CD4-positive, alpha-beta T cell treated with Interleukin-4 for 1 hour (primary cell): ENCODE measurements at places on chromosomes 7 and 10.
A peak's percentile ranks its signal among the peaks of the same experiment; 100 is the strongest.

DNA sequence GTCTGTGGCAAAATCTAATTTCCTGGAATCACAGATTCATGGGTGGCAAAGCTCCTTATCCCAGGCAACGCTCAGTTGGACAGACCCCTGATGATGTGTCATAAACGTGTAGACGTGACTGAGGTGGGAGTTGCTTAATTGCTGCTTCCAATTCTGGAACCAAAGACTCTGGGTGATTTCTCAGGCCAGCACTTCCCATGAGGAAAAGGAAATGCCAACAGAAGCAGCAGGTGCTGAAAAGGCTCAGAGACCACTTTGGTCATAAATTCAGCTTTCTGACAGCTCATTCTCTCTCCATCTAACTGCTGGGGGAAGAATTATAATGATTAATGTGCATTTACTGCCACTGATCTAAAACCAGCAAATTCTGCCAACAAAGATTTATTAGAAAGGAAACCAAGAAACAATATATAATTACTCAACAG is 88.7 kb downstream of the OSBPL3 start:
- no peak for DNase-seq

GRCh38 chr7:52959336-52959735 is 76.1 kb upstream of the POM121L12 start:
- no peak for DNase-seq

- no peak for DNase-seq
These were observed 6.2 kb upstream of the IFIT2 start for GRCh38 chr10:89295597-89295996.

DNA sequence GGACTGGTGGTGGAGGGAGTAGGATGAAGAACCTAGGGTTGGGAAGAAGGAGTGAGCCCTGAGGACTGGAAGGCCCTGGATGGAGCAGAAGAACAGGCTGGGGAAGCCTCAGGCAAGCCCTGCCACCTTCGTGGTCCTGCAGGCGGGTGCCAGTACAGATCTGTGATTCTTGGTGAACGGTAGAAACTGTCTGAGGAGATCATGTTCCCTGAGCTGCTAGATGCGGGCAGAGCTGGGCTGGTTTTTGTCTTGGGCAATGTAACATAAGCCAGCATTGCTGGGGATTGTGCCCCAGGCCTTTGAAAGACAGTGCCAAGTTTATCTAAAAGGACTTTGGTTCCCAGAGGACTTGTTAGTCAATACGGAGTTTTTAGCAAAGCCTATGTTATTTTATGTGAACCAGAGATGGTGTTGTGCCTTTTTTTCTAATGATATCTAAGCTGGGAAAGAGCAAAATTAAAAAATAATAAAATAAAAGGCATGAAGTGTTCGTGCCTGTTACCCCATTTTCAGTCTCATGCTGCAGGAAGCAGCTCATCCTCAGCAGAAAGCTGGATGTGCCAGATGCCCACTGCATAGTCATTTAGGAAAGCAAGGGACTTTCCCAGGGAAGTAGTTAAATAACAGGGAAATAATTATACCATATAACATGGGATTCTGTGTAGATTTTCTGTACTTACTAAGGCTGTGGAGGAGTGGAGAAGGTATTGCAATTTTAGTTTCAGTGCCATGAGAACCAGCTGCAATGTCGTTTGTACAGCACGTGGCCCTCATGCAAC is 24.4 kb upstream of the FIGNL1 start:
- DNase-seq, result no peak

GRCh38 chr7:157282141-157282801 is 54.5 kb upstream of the DNAJB6 start:
- DNase-seq, result no peak

GRCh38 chr10:75427951-75428350 is 3.5 kb upstream of the LRMDA start:
- no peak for DNase-seq

DNA sequence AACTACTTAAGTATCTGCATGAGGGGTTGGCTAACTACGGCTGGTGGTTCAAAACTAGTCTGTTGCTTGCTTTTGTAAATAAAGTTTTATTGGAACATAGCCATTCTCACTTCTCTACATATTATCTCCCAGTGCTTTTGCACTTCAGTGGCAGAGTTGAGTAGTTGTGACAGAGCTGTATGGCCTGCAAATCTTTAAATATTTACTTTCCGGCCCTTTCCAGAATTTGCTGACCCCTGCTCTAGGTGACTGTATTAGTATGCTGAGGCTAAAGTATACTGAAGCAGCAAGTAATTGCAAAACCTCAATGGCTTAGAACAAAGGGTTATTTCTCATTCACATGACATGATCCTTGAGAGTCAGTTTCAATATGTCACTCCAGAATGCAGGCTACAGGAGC is 78.3 kb downstream of the OTUD1 start:
- DNase-seq, result no peak

DNA sequence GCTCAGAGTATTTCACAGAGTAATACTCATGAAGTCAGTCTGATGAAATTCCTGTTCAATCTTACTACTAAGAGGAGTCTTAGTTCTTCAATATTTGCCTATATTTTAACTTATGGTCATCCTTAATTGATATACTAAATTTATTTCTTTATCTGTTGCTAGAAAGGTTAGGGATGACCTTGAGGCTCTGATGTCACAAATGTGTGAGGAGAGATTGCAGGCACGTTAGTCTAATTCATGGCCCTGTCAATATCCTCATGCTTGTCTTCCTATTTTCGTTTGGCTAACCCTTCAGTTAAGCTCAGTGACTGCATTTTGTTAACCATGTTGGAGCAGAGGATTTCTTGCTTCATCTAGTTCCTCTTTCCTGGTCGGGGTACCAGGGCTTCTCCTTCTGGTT is 704.7 kb upstream of the COBL start:
- no peak for DNase-seq

DNA sequence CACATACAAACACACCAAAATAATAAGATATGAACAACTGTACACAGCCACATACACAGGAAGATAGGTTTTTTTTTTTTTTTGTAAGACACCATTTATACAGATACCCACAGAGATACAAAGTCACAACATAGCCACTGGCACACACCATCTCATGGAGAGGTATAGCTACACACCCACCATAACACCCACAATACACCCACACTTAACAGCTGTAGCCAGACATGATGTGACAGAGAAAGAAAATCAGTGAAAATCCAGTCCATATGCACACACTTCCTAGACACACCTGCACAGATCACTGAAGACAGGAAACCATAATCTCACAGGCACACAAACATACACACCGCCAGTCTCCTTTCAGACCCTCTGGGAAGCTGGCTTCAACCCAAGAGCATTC is 62.4 kb upstream of the PAX2 start:
- DNase-seq, result no peak

- DNase-seq, result no peak
These were observed 109.6 kb downstream of the TCERG1L start for GRCh38 chr10:131201741-131202515.

GRCh38 chr7:114835303-114835702 is 86.6 kb upstream of the MDFIC start:
- no peak for DNase-seq

- DNase-seq, result no peak
These were observed 166.5 kb downstream of the EGFR start for GRCh38 chr7:55185321-55185802.

- DNase-seq, result no peak
These were observed 842 bp downstream of the KBTBD2 start for GRCh38 chr7:32890793-32891042.

- DNase-seq, result no peak
These were observed 27.8 kb upstream of the ELMO1 start for GRCh38 chr7:37476428-37476827.

DNA sequence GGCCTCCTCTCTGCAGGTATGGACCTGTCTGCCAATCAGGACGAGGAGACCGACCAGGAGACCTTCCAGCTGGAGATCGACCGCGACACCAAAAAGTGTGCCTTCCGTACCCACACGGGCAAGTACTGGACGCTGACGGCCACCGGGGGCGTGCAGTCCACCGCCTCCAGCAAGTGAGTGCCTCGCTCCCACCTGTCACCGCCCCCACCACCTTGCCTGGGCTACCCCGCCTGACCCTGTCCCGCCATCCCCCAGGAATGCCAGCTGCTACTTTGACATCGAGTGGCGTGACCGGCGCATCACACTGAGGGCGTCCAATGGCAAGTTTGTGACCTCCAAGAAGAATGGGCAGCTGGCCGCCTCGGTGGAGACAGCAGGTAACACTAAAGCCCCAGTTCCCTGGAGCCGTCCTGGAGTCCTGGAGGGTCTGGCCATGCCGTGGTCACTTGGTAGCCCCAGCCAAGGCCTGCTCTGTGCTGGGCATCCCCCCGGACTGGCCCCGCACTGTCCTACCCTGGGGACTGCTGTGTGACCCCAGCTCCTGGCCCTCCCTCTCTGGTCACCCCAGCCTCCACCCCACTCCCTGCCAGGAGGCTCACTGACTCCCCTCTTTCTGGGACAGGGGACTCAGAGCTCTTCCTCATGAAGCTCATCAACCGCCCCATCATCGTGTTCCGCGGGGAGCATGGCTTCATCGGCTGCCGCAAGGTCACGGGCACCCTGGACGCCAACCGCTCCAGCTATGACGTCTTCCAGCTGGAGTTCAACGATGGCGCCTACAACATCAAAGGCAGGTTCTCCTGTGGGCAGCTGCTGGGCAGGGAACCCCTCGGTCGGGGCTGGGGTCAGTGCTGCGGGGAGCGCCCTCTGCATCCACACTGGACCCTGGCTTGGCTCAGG is 178.0 kb downstream of the RNF216 start:
- DNase-seq, result no peak

GRCh38 chr10:117550076-117550475 is 7.5 kb downstream of the EMX2 start:
- no peak for DNase-seq

- peak; percentile 22 for DNase-seq
These were observed 3.4 kb downstream of the DNMBP start for GRCh38 chr10:100006243-100006886.

DNA sequence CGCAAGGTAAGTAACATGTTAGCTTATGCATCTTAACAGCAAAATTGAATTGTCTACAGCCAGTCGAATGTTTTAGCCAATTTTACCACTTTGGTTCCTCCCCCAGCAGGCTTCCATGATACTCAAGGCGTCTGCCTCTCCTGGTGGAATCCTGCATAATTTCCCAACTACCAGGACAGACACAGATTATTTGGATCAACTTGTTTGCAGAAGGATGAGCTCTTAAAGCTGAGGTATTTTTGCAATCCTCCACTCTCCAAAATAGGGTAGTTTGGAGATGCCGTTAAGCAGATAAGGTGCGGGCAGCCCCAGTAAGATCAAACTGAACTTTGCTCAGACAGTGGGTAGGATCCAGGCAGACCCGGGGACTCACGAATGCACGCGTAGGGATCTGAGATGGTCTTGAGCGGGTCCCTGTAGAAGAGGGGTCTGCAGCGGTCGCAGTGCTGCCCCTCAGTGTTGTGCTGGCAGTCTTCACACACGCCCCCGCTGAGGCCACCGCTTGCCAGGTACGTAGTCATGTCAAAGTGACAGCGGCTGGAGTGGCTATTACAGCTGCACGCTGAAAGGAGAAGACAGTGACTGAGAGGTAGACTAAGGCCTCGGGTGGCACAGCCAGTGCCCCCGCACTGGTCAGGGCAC is 27.4 kb downstream of the LAMB4 start:
- DNase-seq, result no peak

DNA sequence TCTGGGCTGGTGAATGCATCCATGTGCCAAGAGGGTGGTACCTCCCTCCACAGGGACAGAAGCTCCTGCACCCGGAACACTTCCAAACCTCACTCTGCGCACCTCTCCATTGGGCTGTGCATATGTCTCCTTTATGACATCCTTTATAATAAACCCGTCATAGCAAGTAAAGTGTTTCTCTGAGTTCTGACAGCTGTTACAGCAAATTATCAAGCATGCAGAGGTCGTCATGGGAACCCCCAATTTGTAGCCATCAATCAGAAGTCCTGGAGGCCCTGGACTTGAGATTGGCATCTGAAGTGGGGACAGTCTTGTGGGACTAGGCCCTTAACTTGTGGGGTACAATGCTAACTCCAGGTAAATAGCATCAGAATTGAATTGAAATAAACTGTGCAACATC is 29.4 kb upstream of the PARD3 start:
- DNase-seq, result no peak

DNA sequence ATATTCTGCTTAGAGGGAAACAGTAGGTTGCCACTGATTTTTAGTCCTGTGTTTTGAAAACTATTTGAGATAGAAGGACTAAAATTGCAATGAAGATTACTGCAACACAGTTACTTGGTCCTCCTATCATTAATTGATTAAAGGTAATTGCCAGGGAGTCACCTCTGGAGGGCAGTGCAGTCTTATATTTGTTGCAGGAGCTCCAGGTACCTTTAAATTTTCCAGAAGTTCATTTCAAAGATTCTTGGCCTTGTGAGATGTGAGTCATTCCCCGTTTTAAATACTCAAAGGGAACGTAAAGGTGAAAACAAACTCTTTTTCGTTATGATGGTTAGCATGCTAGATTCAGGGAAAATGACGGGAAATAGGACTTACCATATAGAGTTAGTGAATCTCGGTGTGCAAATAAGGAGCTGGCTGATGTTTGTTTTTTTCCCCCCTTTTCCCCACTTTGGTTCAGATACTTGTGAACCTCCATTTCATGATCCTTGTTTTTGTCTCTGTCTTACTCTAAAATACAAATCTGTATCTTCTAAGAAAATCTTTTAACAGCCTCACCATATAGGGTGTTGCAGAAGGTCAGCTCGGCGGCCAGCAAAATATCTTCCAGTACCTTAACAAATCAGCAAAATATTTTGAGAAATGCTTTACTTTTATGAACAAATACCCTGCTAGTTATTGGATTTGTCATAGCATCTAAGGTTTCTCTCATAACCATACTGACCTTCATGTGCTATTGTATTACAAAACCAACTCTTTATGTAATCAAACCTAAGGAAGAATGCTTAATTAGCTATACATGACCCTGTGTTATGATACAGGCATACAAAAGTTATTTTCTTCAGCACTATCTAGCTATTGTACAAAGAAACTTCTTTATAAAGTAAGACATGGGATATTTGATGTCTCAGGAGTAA is 143.0 kb upstream of the HDAC9 start:
- DNase-seq, result peak; percentile 28

GRCh38 chr10:114565066-114565465 is 93.0 kb downstream of the ABLIM1 start:
- DNase-seq, result no peak

DNA sequence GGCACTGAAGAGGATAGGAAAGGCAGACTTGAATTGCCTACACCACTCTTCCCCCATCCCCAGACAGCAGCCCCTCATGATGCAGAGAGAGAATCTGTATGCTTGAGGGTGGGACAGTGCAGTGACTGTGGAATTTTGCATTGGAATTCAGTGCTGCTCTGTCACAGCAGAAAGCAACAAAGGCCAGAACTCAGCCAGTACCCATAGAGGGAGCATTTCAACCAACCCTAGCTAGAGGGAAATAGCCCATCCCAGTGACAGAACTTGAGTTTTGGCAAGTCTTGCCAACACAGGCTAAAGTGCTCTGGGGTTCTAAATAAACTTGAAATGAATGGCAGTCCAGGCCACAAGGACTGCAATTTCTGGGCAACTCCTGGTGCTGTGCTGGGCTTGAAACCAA is 80.4 kb downstream of the TES start:
- DNase-seq, result no peak

DNA sequence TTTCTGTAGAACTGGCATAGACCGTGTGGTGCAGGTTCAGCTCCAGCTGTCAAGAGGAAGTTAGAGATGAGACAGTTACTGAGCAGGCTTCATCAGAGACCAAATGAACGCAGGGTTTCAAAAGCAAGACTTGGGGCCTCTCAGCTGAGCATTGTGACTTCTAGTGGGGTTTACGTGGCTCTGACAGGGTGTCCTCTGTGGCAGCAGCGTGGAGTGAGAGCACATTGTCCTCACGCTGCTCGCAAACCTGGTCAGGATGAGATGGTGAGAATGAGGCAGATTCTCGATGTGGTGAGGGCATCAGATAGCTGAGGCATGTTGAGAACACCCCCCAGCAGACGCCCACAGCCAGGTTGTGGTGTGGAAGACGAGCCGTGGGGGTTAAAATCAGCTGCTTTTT is 126.0 kb downstream of the DNAJB6 start:
- DNase-seq, result no peak
